Stimulated activated CD4-positive, alpha-beta T cell treated with anti-CD3 and anti-CD28 coated beads, Interleukin-12 subunit alpha, Interleukin-12 subunit beta, amount 100 ng/mL, for 24 hours (primary cell): ENCODE measurements at places on chromosomes 1 and 21.

DNA sequence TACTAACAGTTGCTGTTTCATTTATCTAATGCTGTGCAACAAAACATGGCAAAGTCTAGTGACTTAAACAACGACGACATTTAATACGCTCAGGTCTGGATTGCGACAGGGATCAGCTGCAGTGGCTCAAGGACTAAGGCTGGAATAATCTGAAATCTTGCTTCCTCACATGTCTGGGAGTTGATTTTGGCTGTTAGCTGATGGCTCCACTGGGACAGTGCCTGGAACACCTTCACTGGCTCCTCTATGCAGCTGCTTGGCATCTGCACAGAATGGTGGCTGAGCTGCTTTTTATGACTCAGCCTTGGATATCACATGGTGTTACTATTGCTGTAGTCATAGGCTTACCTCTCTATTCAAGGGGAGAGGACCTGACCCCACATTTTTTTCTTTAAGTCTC lies 24.0 kb upstream of the BTG3 start:
- DNase-seq = no peak

GRCh38 chr1:113734357-113735055 lies 24.8 kb downstream of the PHTF1 start:
- DNase-seq = no peak

DNA sequence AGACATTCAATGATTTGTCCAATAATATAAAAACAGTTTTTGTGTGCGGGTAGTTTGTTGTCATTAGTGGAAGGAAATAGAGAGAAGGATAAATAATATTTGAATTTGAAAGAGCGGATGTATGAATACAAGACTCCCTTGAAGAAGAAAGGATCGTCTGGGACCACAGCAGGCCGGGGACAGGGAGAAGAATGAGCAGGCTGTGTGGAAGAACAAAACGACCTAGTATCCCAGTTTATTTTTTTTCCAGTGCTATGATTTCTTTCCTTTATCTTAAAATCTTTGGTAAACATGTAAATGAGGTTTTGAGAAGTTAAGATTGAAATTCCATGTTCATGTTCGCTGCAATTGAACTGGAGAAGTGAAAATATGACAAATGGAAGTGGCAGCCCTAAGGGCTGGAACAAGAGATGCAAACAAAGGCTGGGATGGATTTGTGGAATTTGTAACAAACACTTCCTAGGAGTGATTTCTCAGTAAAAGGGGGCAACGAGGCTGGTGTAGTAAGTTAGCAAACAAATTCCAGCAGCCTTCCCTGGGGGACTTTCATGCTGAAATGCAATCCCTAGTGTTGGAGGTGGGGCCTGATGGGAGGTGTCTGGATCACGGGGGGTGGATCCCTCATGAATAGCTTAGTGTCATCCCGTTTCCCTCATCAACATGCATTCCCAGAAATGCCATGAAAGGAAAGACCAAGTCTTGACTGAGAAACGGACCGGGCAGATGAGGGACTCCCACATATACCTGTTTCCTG lies 10.2 kb upstream of the IFI16 start:
- DNase-seq = no peak

GRCh38 chr1:213041443-213041842 lies 9.6 kb upstream of the RPS6KC1 start:
- no peak for DNase-seq

GRCh38 chr1:235067396-235068157 lies 61.1 kb downstream of the TOMM20 start:
- DNase-seq = no peak

GRCh38 chr1:2908081-2908480 lies 106.6 kb upstream of the TTC34 start:
- DNase-seq = no peak

DNA sequence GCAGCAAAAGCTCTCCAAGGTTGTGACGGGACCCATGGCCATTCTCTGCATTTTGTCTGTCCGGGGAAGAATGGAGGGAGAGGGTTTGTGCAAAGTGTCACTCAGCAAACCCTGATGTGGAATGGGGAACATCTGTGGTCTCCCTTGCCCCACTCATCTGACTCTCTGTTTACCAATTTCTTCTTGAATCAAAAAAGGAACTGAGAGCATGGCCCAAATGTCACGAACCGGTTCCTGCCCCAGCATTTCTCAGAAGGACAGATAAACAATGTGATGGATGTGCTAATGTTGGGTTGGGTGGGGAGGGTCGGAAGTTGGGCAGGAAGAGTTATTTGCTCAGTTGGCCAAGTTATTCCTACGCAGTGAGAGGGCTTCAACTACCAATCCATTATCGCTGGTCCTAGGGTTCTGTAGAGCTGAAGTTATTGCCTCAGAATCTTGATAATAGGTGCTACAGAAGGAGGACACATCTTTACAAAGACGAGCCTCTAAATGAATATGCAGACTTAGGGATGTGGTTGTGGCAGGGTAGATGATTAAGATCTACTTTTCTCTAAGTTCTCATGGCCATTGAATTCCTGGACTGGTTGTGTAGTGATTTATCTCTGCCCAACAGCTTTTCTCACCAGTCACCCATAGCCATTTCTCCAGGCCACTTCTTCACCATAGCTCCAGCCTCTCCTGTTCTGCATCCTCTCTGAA lies 9.6 kb upstream of the DUSP12 start:
- DNase-seq = no peak

DNA sequence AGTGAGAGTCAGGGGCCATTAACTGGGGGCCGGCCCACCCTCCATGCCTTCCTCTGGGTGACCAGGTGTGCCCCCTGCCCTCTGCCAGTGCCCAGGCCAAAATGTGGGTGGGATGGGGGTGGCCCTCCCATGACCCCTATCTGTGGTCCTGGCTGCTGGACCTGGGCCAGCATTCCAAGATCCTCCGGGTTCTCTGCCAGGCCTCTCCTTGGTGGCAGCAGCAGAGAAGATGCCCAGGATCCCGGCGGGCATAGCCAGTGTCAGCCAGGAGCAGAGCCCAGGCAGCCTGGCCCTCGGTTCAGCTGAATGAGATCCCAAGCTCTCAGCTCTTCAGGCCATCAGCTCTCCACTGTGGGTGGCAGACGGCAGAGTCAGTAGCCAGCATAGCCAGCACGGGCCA lies 31.3 kb upstream of the ACTRT2 start:
- no peak for DNase-seq

GRCh38 chr1:9314111-9314510 lies 21.4 kb downstream of the SPSB1 start:
- no peak for DNase-seq

DNA sequence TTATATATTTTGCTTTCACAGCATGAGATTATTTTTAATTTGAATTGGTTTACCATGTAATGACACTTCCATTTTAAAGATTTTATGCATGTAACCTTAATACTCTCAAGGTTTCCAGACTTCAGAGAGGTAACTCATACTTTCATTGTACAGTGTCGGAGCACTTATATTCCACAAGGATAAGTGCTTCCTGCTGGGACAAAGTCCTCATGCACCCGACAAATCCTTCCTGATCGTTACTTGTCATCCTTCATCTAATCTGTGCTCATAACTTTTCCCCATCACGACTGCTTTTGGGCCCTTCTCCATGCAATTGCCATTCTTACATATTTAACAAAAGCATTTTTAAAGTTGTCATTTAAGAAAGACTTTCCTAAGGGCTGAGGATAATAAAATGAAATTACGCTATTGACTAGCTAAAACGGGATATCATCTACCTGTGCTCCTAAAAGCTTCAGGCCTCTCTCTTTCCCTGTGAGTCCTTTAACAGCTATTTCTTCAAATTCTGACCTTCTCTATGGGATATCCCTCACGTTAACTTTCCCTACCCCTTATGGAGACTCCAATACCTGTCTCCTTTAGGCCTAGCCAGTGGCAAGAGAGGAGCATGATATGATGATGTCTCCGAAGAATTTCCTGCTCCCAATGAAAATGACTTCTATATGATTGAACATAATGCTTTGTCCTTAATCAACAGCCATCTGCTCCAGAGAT lies 59.3 kb downstream of the NCAM2 start:
- DNase-seq = no peak

DNA sequence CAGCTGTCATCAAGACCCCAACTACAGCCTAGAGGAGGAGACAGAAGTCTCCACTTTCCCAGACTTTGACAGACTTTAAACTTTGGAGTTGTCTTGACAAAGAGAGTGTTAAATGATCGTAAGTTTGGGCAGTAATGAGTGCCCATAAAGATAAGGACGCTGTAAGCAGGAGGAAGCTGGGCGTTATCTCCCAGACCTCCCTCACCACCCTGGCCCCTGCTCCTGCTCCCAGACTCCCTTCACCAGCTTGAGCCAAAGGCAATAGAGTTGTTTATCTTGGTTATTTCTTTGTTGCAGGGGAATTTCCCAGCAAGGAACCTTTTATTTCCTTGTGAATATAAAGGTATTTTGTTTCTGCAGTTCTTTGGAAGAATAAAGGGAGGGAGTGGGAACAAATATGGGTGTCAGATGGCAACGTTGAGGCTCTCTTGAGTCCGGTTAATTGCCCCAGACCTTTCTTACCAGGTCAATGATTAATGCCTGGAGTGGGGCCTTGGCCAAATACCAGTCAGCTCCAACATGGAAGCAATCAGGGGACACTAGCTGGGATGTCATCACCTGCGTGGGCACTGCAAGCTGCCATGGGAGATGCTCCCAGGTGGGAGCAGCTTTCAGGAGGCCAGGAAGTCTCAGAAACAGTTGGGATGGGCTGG lies 4.4 kb downstream of the PIGR start:
- no peak for DNase-seq

- DNase-seq = no peak
These were observed 334.8 kb upstream of the KAZN start for GRCh38 chr1:14263671-14264070.

- no peak for DNase-seq
These were observed 24.7 kb upstream of the LAMC2 start for GRCh38 chr1:183161391-183161790.

DNA sequence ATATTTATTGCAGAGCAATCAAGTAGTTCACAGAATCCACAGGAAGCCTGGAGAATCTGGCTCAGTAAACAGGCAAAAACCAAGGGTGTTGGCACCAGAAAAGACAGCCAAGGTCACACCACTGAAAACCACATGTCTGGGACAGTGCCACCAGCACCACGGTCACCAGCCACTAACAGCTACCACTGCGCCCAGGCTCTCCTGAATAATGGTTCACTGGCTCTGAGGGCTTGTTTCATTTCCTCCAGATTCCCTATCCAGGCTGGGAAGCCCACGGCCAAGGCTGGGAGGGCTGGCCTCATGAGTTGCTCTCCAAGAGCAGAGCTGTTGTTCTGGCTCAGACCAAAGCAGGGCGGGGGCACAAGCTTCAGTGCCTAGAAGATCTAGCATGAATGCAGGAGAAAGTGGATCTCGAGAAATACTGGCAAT lies 54.5 kb upstream of the PTGFRN start:
- no peak for DNase-seq

- peak; percentile 69 for DNase-seq
These were observed 11.7 kb upstream of the FCMR start for GRCh38 chr1:206933333-206933945.

DNA sequence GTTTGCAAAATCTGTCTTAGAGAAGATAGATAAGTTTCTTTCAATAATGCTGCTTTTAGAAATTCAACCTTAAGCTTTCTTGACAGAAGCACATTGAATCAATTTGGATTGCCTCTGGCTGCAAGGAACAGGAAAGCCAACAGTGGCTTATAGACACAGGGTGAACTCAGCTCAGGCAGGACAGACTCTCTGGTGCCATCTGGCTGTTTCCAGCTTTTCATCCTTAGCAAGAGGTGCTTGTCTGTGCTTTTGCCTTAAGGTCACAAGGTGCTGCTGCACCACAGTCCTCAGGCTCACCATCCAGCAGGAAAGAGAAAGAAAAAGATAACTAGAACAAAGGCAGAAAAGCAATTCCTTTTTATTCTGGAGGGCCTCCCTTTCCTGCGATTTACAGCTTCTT lies 93.7 kb upstream of the ETS2 start:
- no peak for DNase-seq

DNA sequence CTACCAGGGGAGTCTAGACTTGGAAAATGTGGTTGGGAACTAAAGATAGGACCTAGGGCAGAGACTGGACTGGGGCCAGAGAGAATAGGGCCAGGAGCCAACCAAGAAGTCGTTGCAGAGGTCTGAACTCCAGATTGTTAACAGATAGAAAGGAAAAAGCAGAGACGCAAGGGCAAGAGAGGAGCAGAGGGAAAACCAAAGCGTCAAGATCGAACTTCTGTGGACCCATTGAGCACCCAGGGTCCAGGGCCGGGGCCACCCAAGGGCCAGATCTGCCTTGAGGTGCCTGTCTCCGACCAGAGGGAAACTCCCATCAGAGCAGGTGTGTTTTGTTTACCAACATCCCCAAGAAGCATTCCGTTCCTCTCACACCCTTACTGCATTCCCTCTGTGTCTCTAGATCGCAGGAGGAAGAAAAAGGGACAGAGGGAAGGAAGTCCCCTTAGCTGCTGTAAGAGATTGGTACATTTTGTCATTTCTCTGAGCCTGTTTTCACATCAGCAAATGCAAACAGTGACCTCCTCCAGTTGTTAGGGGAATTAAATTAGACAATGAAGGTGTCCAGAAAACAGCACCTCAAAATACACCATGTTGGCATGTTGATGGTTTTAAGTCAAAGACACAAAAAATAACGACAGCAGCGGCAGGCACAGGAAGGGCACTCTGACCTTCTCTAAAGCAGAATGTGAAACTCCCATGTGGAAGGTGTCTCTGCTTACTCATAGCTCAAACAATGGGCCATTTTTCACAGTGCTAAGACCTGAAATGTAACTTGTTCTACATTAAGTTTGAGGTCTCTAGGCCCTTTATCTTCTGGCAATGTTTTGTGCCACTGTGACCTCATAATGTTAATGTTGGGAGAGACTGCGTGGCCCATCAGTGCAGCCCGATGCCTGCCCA lies 105.8 kb upstream of the RAB4A start:
- no peak for DNase-seq

- no peak for DNase-seq
These were observed 94.0 kb downstream of the KCND3 start for GRCh38 chr1:111895469-111895868.

- DNase-seq = no peak
These were observed 25.3 kb upstream of the RRP15 start for GRCh38 chr1:218259800-218260199.

- DNase-seq = no peak
These were observed 48.3 kb upstream of the LYPLAL1 start for GRCh38 chr1:219125342-219125741.

GRCh38 chr1:30768830-30769718 lies 11.5 kb upstream of the LAPTM5 start:
- DNase-seq = no peak

DNA sequence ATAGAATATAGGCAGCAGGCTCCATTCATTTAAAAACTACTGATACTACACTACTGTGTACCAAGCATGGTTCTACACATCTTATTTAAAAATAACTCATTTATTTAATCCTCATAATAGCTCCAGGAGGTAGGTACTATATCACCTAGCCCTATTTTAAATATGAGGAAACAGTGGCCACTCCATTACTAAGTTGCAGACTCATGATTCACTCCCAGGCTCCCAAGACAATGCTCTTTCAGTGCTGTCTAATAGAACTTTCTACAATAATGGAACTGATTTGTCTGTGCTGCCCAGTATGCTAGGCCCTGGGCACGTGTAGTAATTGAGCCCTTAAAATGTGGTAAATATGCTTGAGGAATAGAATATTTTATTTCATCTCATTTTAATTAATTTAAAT lies 357.1 kb downstream of the LTN1 start:
- DNase-seq = no peak
